ENCODE measurements at places on chromosomes 16 and 17. TPM values are rescaled to one million over a fixed set of nuclear protein-coding genes. Genes with fewer than 3 reads are reported as not detected.
A peak's percentile ranks its signal among the peaks of the same experiment; 100 is the strongest.

DNA sequence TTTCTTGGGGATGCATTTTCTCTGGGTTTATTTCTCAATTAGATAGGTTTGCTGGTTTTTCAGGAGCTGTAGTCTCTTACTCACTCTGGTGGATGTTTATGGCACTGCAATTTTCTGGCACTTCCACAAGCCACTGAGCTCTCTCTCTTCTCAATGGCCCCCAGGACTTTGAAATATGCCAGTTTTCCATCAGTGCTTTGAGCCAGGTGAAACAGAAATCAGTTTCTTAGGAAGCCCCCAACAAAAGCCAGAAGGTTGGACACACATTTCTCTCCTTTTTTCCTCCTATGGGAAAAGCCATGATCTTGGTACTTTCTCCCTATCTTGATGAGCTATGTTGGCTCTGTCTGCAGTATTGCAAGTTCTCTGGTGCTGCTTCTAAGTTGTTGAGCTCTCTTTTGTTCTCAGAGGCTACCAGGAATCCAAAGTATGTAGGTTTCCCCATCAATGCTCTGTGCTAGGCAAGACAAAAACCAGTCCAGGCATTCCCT lies 90.7 kb upstream of the SMIM36 start:
- no peak for DNase-seq
- no peaks in the 10 kb centered on the region for H3K36me3 ChIP-seq
- no peak overlapping the region for H3K27ac ChIP-seq

DNA sequence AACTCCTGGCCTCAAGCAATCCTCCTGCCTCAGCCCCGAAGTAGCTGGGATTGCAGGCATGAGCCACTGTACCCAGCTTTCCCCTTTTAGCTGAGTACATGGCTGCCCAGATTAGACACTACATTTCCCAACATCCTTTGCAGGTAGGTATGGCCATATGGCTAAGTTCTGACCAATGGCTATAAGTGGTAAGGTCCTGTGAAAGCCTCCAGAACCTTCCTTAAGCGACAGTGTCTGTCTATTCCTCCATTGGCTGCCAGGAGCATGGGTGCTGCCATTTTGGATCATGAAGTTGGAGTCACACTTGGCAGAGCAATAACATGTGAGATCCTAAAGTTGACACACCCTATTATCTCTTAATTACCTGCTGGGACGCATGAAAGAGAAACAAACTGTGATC lies 24.4 kb upstream of the CRHR1 start:
- H3K4me3 ChIP-seq = no peak overlapping the region
- no peaks in the 10 kb centered on the region for H3K4me1 ChIP-seq
- no peaks in the 10 kb centered on the region for H3K27me3 ChIP-seq
- no peak overlapping the region for H3K27ac ChIP-seq
- DNase-seq = no peak
- no peaks in the 10 kb centered on the region for H3K36me3 ChIP-seq

GRCh38 chr16:77843405-77843804 lies 55.0 kb downstream of the VAT1L start:
- H3K27me3 ChIP-seq = no peaks in the 10 kb centered on the region
- no peaks in the 10 kb centered on the region for H3K36me3 ChIP-seq
- H3K27ac ChIP-seq = no peak overlapping the region
- H3K4me1 ChIP-seq = no peaks in the 10 kb centered on the region

GRCh38 chr16:56781528-56781961 lies 51.6 kb downstream of the NUP93 start:
- no peaks in the 10 kb centered on the region for H3K36me3 ChIP-seq
- H3K4me1 ChIP-seq = no peaks in the 10 kb centered on the region
- H3K27me3 ChIP-seq = no peaks in the 10 kb centered on the region
- no peak overlapping the region for H3K27ac ChIP-seq

DNA sequence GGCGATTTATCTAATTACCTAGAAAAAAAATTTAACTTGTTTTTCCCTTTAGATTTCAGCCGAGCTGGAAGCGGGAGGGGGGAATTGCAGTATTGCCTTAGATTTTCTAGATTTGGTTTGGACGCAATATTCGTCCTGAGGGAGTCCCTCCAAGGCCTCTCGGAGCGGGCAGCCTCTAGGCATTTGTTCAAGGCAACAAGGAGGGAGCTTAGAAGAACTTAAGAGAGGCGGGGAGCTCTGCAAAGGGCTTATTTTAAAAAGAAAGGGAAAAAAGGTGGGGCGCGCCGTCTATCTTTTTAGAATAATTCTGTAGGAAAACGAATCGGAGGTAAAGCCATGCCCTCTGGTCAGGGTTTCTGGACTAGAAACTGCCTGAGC lies 407 bp upstream of the TMEM94 start:
- H3K4me1 ChIP-seq = peaks cover 11% of the 10 kb centered on the region
- H3K27me3 ChIP-seq = no peaks in the 10 kb centered on the region
- peak overlapping the region; percentile 92 for H3K27ac ChIP-seq
- H3K4me3 ChIP-seq = peak overlapping the region; percentile 90

DNA sequence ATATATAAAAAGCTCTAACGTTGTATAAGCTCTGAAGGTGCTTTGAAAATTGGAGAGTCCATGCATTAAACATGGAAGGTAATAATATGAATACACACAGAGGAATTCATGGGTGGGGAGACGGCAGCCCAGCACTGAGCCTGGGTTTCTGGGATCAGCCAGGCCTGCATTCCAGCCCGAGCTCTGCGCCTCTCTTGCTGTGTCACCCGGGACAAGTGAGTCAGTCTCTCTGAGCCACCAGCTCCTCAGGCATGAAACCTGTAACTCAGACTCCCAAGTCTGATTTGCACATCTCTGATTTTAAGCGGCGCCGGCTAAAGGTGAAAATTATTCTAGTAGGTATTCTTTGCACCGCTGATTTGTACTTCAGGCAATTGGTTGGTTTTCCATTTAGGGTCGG lies 238.8 kb downstream of the MRTFB start:
- no peak for DNase-seq
- no peaks in the 10 kb centered on the region for H3K27me3 ChIP-seq
- H3K27ac ChIP-seq = no peak overlapping the region
- no peaks in the 10 kb centered on the region for H3K4me1 ChIP-seq

- H3K27ac ChIP-seq = no peak overlapping the region
- no peak overlapping the region for H3K4me3 ChIP-seq
- H3K27me3 ChIP-seq = no peaks in the 10 kb centered on the region
- DNase-seq = no peak
- no peaks in the 10 kb centered on the region for H3K4me1 ChIP-seq
Observed at GRCh38 chr17:73750975-73751374, 106.7 kb upstream of the SDK2 start.

Gene SNF8
- 12.4 TPM for total RNA-seq

Gene CCR7
- total RNA-seq = not detected

Data from uterus (tissue), 4 donors.